ENCODE measurements at places on chromosomes 3 and 15. TPM values are rescaled to one million over a fixed set of nuclear protein-coding genes. Genes with fewer than 3 reads are reported as not detected.

GRCh38 chr3:94912656-94913055, 849.8 kb downstream of the NSUN3 start:
- DNase-seq = no peak

- DNase-seq = no peak
These were observed 66.0 kb downstream of the ST6GAL1 start for GRCh38 chr3:186996356-186996755.

- DNase-seq = no peak
These were observed 17.7 kb downstream of the MCCC1 start for GRCh38 chr3:183081459-183082183.

DNA sequence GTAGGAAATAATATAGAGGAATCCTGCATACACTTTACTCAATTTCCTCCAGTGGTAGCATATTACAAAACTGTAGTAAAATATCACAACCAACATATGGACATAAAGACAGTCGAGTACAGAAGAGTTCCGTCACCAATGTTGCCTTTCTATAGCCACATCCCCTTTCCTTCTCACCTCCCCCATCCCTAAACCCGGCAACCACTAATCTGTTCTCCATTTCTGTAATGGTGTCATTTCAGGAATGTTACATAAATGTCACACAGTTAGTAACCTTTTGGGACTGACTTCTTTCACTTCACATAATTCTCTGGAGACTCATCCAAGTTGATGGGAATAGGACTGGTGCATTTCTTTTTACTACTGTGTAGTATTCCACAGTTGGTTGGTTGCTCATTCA, 41.4 kb upstream of the ATG7 start:
- DNase-seq = no peak

DNA sequence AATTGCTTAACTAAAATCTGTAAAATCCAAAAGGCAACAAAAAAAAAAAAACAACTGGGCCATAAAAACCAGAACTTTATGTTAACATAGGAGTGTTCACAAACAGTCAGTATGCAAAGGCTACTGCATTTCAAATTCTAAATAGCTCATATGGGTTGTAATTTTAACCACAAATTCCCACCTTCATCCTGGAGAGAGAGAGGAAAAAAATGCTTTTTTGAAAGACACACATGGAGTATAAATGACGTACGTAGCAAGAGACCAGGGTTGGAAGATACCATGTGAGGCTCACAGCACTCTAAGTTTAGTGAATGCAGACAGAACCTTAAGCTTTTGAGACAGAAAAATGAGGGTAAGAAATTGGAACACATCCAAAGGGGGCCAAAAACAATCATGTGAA, 115.9 kb downstream of the FMN1 start:
- no peak for DNase-seq

- DNase-seq = no peak
These were observed 3.3 kb upstream of the TAMM41 start for GRCh38 chr3:11850003-11850402.

GRCh38 chr3:132228923-132229322, 88.3 kb upstream of the ACP3 start:
- DNase-seq = no peak

- DNase-seq = no peak
These were observed 201.6 kb downstream of the THSD4 start for GRCh38 chr15:71316911-71317310.

DNA sequence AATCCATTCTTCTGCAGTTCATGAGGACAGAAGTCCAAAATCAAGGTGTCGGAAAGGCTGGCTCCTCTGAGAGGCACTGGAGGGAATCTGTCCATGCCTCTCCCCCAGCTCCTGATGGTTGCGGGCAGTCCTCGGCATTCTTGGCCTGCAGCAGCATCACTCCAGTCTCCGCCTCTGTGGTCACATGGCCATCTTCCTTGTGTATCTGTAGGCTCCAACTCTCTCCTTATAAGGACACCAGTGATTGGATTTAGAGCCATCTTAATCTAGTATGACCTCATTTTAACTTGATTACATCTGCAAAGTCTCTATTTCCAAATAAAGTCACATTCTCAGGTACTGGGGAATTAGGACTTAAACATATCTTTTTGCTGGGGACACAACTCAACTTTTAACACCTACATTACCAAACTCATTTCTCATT, 56.0 kb upstream of the FLNB start:
- peak; percentile 90 for DNase-seq

- peak; percentile 67 for DNase-seq
These were observed 28.9 kb downstream of the TLNRD1 start for GRCh38 chr15:81029414-81030300.

- no peak for DNase-seq
These were observed 241.9 kb downstream of the NTRK3 start for GRCh38 chr15:88014454-88015160.

DNA sequence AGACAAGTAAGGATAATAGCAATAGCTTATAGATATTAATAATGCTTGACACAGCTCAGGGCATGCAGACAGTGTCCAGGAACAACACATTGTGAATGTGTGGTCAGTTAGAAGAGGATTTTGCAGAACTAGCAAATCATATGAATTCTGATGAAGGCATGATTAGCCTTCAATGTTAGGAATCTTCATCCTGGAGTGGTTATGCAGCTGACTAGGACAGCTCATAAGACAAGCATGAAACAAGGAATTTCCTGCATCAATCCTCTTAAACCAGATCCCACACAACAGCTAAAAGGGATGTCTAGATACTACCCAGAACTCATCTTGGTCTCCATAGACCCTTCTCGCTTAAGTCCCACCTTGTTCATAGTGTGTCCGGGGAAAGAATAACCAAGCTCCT, 499.0 kb upstream of the ATP11B start:
- no peak for DNase-seq

The SEMA3B gene
- 0.60 TPM for total RNA-seq

The SPINT1 gene
- 0.65 TPM for total RNA-seq

The JMJD7 gene
- 1.7 TPM for total RNA-seq

The CIB2 gene
- 2.2 TPM for total RNA-seq

The PPP1R14D gene
- not detected for total RNA-seq

The CTXN2 gene
- total RNA-seq = not detected

The STOML1 gene
- total RNA-seq = 5.4 TPM

The KY gene
- not detected for total RNA-seq
